Fibroblast of the aortic adventitia (primary cell): ENCODE measurements at places on chromosomes 6 and 20.

DNA sequence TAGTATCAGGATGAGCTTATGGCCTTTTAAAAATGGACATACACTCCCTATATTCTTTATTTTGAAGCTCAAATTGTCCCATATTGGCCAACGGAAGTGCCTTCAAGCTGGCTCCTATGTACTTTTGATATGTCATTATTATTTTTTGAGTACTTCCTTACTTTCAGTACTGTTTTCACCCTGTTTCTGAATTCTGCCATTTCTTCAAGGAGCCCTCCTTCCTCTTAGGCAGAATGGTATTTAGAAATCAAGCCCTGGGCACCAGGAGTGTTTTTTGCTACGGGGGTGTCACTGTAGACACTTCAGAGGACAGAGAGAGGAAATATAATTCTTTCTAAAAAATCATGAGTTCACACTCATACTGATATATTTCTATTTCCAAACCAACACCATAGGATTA, 5.5 kb upstream of the MYLK4 start:
- DNase-seq: no peak

- DNase-seq: no peak
Measured at GRCh38 chr20:6074145-6074561, 20.3 kb upstream of the LRRN4 start.

- no peak for DNase-seq
Measured at GRCh38 chr20:38054647-38055046, 21.1 kb downstream of the RPRD1B start.

GRCh38 chr6:35015996-35016395, 125.1 kb downstream of the TCP11 start:
- DNase-seq: no peak

GRCh38 chr20:20188647-20189046, 136.3 kb downstream of the CFAP61 start:
- DNase-seq: no peak

DNA sequence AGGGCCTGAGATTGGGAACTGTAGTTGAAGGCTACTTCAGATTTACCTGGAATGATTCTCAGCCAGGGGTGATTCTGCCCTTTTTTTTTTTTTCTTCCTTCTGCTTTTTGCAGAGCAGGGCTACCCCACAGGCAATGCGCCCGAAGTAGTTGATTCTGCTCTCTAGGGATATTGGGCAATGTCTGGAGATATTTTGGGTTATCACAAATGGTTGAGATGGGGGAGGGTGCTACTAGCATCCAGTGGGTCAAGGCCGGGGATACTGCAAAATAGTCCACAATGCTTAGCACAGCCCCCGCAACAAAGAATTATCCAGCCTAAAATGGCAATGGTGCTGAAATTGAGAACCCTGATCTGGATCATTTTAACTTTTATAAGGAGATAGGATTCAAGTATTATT, 71.2 kb upstream of the ZMYND8 start:
- DNase-seq: no peak

GRCh38 chr6:26530203-26530602, 8.0 kb upstream of the HMGN4 start:
- DNase-seq: no peak

GRCh38 chr6:99402448-99402847, 8.5 kb upstream of the COQ3 start:
- no peak for DNase-seq

GRCh38 chr20:37288091-37288490, 1.4 kb upstream of the MANBAL start:
- peak; percentile 54 for DNase-seq

DNA sequence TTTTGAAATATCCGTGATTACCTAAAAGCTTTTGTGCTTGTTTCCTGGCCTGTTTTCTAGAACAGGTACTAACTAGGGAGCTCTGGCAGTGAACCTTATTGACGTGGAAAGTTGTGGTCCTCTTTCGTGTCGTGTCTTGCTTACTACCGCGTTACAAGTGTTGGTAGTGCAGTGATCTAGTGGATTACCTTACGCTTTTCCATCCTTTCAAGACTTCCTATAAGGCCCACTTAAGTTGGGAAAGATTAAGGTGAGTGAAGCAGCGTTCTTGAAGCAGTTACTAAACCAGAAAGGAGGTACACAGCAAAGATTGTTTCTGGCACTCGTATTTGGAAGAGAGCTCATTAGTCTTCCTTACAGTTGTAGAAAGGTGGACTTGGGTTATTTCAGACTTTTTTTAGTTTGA, 1.9 kb downstream of the PNRC1 start:
- peak; percentile 70 for DNase-seq

DNA sequence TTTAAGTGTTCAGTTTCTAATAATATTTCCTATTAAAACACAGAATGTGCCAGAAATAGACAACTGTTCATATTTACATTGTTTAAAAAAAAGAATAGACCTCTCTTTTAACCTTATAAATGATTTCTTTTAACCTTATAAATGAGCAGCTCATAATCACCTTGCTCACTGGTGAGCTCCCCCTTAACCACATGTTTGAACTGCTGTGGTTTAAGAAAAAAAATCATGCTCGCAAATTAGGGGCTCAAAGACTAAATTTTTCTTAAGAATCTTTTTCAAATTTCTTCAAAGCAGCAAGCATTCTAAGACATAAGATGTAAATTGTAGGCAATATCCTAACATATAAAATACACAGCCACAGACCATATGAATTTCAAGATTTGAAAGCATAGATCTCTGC, 32.8 kb downstream of the FAM8A1 start:
- DNase-seq: no peak

DNA sequence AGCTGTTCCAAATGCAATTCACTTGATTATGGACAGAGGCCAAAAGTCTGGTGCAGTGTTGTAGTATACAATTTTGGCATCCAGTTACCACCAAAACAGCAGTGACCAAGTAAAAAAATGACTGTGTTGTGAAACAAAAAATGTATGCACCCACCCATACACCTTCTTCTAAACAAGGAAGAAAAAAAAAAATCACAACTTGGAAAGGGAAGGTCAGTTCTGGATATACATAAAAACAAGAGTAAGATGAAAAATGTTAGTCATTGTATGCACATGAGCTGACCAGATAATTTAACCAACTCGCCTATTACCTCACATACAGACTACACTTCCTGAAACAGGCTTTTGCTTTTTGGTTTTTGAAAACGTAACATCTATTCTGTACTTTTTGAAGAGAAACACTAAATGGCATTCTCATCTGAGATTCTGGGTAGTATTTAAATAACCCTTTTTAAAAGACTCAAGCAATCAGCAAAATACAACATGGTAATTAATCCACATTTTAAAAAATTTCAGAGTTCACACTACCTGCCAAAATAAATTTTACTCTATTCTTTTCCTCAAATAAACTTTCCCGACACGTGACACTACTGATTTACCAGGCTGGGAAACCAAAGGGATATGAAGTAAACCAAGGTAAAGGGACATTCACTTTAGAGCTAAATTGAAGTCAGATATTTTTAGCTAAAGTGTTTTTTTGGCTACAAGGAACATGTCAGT, 141.6 kb upstream of the SHLD1 start:
- peak; percentile 61 for DNase-seq

DNA sequence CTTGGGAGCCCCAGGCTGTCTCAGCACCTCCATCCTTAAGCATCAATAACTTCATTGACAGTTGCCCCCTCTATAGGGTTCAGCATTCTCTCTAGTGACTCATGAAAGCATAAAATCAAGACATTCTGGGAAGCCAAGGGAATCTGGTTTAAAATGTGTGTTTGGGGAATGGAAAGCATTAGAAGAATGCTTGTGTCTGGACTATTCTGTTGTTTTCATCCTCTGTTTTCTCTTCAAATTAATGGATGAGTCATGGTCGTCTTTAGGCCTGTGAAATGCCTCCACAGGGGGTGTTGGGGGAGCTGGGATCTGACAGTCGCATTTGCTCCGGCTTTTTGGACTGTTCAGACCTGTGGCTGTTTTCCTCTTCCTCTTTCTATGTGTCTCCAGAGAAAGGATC, 279.7 kb downstream of the CDC5L start:
- DNase-seq: peak; percentile 88

DNA sequence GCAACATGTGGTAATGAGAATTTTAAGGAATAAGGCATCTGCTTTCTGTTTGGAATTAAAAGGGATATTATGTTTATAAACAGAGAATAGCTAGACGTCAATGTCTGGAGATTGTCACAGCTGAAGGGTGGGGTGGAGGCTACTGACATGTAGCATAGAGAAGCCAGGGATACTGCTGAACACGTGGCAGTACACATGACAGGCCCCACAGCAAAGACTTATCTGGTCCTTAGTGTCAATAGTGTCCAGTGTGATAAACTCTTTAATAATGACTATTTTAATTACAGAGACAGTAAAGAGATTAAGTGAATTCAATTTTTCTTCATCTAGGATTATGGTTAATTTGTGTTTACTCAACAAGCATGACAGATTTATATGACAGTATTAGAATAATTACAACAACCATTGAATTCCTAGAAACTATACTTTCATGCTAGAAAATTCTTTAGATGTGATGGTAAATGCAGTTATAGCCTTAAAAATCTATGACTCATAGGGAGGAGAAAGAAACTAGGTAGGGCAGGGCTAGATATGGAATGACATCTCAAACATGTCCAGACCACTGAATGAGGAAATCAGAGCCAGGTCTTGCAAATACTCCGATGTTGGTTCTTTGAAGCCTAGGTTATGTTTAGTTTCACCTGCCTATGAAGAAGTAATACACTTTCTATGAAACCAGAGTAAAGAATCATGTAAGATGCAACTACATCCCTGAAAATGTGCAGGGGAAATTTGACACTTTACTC, 399.5 kb downstream of the PHF3 start:
- peak; percentile 42 for DNase-seq

DNA sequence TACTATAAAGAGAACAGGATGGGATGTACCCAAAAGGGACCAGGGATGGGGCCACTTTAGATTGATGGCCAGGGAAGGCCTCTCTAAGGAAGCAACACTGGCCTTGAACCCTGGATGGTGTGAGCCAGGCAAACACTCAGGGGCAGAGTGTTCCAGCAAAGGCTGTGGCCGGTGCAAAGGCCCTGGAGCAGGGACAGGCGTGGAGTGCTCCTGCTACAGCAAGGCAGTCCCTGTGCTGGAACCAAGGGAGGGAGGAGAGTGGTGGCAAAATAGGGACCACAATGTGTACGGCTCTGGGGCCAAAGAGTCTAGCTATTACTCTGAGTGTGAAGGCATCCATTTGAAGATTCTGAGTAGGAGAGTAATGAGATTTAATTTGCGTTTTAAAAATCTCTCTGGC, 131.6 kb downstream of the BMP7 start:
- no peak for DNase-seq

DNA sequence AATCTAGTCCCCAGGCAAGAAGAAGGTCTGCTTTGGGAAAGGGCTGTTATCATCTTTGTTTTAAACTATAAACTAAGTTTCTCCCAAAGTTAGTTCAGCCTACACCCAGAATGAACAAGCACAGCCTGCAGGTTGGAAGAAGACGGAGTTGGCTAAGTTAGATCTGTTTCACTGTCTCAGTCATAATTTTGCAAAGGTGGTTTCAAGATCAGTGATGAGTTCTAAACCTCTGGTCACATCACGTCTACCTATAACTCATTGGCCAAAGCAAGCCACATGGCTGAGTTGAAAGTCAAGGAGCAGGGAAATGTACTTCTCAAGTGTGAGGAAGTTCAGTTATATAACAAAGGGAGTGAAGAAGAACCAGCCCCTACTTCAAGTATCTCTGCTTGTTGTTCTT, 50.5 kb upstream of the ECI2 start:
- DNase-seq: no peak

DNA sequence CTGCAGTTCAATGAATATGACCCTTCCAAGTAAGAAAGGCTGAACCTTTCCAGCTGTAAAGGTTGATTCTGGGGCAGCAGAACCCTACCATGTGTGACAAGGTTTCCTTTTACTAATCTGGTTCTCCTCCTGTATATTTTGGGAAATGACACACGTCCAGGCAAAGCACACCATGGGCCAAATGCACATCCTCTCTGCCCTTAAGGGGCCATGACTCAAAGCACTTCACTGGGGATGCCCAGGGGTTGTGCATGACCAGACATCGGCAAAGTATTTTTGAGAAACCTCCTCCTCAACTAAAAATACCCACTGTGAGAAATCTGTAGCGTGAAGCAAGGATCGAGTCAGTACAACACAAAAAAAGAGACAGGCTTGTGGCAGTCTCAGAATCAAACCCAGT, 174.7 kb downstream of the BACH2 start:
- no peak for DNase-seq

DNA sequence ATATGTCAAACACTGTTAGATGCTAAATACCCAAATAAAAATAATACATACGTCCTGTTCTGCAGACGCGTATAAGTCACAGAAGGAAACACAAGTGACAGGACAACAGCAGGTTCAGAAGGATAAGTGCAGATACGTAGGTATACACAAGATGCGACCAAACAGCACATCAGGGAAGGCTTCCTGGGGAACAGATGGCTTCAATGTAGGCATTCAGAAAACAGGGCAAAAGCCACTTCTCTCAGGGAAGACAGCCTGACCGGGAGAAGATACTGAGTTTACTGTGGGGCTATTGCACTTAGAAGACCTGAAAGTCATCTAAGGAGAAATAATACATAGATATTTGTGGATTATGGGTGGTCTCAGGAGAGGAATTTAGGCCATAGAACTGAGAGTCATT, 1.9 kb downstream of the HLA-DPA1 start:
- DNase-seq: no peak

- peak; percentile 37 for DNase-seq
Measured at GRCh38 chr20:8720089-8720488, 348.8 kb upstream of the PLCB4 start.

DNA sequence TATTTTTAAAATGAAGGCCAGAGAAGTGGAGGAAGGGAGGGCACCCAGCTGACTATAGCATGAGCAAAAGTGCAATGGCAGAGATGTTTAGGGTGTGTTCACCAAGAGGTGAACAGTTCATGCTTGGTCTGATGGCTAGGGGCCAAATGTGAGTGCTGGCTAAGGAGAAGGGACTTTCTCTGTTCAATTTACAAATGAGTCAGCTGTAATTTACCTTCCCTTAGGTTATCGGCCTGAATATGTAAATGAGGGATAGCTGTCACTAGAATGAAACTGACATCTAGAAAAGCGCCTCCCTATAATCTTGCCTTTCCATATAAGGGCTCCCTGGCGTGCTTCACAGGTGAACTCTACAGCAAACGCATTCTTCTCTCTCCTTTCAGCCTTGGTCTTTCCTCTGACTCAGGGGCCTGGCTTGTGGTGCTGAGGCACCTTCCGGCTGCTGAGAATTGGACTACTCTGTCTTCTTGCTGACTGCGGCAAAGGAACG, 114.7 kb upstream of the BACH2 start:
- DNase-seq: no peak

DNA sequence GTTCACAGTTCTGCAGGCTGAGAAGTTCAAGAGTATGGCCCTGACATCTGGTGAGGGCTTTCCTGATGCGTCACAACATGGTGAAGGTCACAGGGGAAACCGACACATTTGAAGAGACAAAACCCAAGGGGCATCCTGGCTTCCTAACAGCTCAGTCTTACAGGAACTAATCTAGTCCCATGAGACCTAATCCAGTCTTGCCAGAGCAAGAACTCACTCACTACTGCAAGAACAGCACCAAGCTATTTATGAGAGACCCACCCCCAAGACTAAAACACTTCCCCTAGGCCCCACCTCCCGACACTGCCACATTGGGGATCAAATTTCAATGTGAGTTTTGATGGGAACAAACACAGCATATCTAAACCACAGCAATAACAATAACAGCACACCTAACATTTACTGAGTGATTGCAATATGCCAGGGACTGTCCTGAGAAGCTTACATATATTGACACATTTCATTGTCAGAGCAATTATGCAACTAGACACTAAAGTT, 46.6 kb downstream of the TPBG start:
- peak; percentile 59 for DNase-seq

GRCh38 chr20:45792317-45793118, 764 bp downstream of the DNTTIP1 start:
- no peak for DNase-seq

GRCh38 chr6:35059596-35060345, 81.4 kb downstream of the TCP11 start:
- no peak for DNase-seq
